ENCODE measurements at places on chromosomes 12 and 14. TPM values are rescaled to one million over a fixed set of nuclear protein-coding genes. Genes with fewer than 3 reads are reported as not detected.

HOXC5 gene
- total RNA-seq: 1.8 TPM

DNA sequence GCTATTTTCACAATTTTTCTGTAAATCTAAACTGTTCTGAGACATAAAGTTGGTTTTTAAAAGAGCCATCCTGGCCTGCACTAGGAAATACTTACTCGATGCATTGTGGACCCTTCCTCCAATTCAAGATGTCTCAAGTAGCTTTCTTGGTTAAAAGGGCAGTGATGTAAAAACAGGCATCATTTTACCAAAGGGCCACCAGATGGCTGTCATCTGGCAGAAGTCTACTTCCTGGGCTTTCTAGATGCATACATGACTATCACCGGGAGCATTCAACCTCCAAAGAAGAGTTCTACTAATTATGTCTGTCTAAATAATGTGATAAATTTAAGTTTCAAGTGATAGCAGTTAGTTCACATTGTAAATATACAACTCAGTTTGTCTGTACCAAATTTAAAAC, 96.8 kb upstream of the FRMD6 start:
- DNase-seq: peak; percentile 48

DNA sequence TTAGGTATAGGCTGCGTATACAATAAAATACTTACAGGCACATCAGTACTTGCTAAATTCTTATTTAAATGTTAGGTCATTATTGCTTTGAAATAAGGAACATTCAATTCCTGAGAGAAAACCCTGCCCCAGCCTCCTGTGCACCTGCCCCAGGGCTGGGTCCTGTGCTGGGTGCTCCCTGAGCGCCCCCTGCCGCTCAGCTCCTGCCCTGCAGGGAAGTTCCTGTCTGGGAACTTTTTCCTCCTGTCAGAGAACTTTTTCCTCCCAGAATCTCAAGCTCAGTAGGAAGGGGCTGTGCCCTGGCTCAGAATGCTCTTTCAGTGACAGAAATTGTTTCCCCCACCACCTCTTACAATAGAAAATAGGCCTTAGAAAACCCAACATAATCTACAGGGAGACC, 751.1 kb downstream of the TMEM121 start:
- DNase-seq: no peak

DNA sequence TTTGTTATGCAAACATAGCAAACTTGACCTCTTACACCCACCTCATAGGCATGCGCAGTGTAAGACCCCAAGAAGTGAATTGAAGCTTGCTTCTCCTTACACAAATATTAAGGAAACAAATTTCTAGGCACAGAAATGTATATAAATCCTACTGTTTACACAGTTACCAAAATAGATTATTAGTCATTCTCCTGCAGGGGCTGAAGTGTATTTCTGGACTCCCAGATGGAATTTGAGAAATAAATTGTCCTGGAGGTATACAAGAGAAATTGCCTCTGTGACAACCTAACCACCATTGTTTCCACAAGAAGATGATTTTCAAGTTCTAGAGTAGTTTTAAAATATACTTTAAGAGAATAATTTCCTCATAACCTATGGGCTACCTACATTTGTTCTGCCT, 656.0 kb upstream of the MDGA2 start:
- DNase-seq: no peak

GRCh38 chr14:71675126-71675899, 256.9 kb upstream of the RGS6 start:
- no peak for DNase-seq

Measured in fibroblast of the aortic adventitia (primary cell).